ENCODE measurements at places on chromosomes 5 and 9. TPM values are rescaled to one million over a fixed set of nuclear protein-coding genes. Genes with fewer than 3 reads are reported as not detected.

Gene OR1J2
- total RNA-seq: not detected

Gene RNF180
- 0.60 TPM for total RNA-seq

Gene LCN2
- 3.3 TPM for total RNA-seq

Gene PPIP5K2
- total RNA-seq: 24.0 TPM

Gene PDGFRB
- 0.09 TPM for total RNA-seq

Gene IL13
- total RNA-seq: not detected

Gene FAM163B
- total RNA-seq: not detected

Gene CHMP5
- 83.2 TPM for total RNA-seq

Gene LCN9
- not detected for total RNA-seq

Gene SLCO6A1
- not detected for total RNA-seq

Gene HAPLN1
- total RNA-seq: not detected

Gene HRH2
- total RNA-seq: 0.64 TPM

Gene TAF1L
- total RNA-seq: not detected

Gene AGXT2
- not detected for total RNA-seq

Gene SH3RF2
- total RNA-seq: 3.1 TPM

Gene IFNB1
- total RNA-seq: not detected

Gene KDM4C
- 10.0 TPM for total RNA-seq

Gene PCDHB4
- total RNA-seq: 0.03 TPM

Gene BAAT
- 0.48 TPM for total RNA-seq

Gene CTNND2
- not detected for total RNA-seq
